ENCODE measurements at places on chromosomes 11 and 22. TPM values are rescaled to one million over a fixed set of nuclear protein-coding genes. Genes with fewer than 3 reads are reported as not detected.
A peak's percentile ranks its signal among the peaks of the same experiment; 100 is the strongest.

Gene SOX10
- not detected for total RNA-seq

Gene HPS5
- 60.3 TPM for total RNA-seq

Gene OR5A1
- not detected for total RNA-seq

Gene WBP2NL
- total RNA-seq, result not detected

Gene MUC5AC
- not detected for total RNA-seq

Gene VSIG10L2
- not detected for total RNA-seq

Gene OR8G5
- not detected for total RNA-seq

Gene PHF21B
- total RNA-seq, result not detected

DNA sequence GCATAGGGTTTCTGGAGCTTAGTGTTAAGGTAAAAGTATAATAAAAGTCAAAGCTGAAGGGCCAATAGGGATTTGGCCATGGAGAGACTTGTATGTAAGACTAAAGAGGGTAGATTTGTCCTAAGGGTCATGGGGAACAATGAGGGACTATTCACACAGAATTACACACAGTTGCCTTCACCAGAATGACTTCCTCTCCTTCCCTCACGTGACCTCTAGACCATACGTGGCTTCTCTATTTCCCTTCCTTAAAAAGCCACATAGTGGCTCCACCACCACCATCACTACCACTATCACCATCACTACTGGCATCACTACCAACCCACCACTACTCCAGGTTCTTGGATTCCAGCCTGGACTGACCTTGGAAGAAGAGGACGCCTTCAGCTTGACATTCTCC is 2.8 kb downstream of the HPX start:
- no peak for DNase-seq

- peak; percentile 44 for DNase-seq
Measured at GRCh38 chr11:46249103-46249937, 28.1 kb upstream of the CREB3L1 start.

GRCh38 chr11:109933126-109933525 is 160.1 kb upstream of the ZC3H12C start:
- DNase-seq, result no peak

DNA sequence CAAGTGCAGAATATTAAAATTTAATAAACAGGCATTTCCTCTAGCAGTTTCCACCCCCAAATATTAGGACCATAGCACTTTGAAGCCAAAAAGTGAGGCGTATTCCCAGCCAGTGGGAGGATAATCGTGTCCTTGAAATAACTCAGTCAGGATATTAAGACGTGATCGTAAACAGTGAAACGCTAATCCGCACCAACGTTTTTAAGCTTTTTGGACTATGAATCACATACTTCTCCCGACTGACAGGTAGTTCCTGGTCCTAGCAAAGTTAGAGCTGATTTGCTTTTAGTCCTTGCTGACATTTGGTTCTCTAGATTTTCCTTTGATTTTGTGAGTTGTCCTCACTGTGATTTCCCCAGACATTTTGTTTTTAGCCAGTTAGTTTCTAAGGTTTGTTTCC is 197.1 kb upstream of the ARHGAP20 start:
- DNase-seq, result no peak

- DNase-seq, result peak; percentile 93
Measured at GRCh38 chr22:29031227-29032011, 30.2 kb downstream of the C22orf31 start.

- DNase-seq, result no peak
Measured at GRCh38 chr22:50573491-50574382, 4.5 kb downstream of the CPT1B start.

DNA sequence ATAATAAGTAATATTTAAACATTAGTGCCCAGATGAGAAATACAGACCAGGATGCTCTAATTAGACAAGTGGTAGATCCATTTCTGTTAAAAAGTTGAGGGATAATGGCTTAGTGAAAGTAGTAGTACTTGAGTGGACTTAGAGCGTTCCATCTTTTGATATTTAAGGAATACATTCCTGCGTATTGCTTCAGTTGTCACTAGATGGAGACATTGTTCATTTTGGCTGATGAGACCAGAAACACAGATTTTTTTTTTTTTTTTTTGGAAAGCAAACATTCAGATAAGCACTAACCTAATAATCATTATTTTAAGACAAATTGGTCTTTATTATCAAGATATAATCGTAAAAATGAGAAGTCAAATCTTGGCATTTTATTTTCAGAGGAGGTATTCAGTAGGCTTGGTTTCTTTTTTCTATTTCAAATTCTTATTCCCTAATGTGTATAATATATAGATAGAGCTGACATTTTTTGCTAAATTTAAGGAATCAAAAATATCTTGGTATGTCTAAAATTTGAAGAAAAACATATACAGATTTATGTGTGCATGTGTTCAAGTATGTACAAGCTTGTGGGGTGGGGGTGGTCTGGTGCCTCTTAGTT is 92.9 kb downstream of the DYNC2H1 start:
- peak; percentile 10 for DNase-seq

GRCh38 chr22:45671783-45672563 is at the start of gene ATXN10:
Gene ATXN10 (plus strand): TSS chr22:45671834. CDS start chr22:45672064, 230 bp downstream.
- peak; percentile 29 for DNase-seq

Measured in A172 (cell line).